ENCODE measurements at places on chromosomes 1 and 21.

DNA sequence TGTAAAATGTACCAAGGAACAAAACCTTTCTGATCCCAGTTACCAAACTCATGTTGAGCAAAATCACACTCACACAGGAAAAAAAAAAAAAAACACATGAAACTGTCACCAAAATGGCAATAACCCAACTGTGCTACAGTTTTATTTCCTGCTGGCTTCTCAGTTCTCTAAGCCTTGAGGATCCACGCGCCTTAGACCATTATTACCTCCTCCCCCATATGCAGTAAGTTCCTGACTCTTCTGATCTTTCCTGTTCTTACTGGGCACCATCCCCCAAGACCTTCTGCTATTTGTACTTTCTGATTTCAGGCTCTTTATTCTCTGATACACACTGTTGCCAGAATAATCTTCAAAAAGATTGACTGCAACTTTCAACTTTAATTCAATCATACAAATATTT is 79.6 kb downstream of the SLC45A1 start:
- DNase-seq: no peak

- no peak for DNase-seq
Measured at GRCh38 chr1:55081905-55082296, 42.6 kb downstream of the PCSK9 start.

DNA sequence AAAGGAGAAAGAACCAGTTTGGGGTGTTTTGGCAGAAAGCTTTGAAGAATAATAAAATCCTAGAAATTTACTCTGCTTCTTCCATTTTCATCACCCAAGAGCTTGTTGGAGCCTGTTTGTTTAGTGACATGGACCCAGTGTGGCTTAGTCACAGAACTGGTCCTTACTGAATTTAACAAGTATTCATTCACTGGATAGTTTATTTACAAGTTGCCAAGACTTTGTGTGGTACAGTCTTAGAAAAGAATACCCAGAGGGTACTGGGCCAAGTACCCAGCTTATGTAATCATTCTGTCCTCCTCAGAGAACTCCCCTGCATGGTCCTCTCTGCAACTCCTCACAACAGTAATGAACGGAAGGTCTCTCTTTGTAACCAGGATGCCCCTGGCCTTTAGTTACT is 16.4 kb downstream of the RAB4A start:
- no peak for DNase-seq

DNA sequence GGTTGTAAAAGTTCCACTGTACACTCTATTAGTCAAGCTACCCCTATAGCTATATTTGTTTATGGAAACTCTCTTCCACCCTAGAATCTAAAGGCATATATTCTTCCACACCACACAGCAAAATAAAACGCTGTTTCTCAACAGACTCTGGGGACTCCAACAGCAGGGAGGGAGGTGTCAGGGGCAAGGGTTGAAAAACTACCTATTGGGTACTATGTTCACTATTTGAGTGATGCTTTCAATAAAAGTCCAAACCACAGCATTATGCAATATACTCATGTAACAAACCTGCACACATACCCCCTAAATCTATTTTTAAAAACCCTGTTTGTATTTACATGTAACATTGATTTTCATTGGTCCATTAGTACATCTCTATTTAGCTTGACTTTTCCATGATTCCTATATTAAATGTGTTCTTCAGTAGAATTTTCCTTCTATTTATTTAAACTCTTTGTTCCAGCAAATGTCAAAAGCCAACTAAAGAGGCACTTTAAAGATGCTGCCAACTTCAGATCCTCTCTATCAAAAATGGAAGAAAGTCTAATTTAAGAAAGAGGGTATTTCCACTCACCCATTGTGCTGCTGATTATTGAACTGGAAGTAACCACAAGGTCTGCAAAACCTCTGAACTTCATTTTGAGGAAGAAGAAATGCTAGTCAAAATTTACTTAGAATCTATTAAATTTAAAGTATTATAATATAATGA is 26.2 kb downstream of the RGS7 start:
- DNase-seq: no peak

DNA sequence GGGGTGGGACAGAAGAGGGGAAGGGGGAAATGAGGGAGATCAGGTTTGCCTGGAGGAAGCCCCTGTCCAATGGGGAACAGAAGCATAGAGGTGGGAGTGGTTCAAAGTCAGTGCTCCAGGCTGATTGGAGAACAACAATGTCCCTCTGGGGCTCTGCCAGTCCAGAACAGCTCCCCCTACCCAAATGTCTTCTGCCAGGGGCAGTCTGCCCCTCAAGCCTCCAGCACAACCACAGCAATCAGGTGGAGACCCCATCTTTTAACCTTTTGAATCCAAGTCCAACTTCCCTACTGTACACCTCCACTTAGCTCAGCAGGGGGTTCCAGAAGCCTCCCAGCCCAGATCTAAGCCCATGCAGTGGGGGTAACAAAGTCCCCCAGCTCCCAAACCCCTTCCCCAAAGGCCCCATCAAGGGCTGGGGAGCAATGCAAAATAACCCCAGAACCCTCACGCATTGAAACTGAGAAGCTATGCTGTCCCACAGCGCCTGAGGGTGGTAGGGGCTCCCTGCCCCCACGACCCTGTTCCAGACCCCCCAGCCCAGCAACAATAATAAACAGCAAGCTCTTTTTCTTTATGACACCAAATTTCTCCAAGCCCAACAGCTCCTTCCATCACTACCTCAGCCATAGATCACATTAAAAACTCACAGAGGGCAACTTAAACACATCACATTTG is 3.3 kb downstream of the AHDC1 start:
- DNase-seq: no peak

DNA sequence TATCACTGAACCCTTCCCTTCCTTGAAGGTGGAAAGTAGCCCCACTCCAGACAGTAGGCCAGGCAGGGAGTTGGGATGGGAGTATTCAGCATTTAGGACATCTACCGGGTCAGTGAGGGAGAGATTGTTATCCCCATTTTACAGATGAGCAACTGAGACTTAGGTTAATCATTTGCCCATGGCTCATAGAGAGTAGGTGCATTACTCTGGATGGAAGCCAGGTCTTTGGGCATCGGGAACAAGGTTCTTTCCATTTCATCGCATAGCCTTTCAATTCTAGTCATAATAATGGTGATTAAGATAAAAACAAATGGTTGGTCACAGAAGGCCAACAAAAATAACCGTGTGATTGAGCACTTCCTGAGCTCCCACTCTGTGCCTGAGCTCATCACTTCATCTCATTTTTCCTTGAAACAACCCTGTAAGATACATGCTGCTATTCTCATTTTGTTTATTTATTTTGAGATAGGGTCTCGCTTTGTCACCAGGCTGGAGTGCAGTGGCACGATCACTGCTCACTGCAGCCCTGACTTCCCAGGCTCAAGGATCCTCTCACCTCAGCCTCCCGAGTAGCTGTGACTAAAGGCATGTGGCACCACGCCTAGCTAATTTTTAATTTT is 64.8 kb downstream of the NAV1 start:
- no peak for DNase-seq

GRCh38 chr1:22471078-22471477 is 19.4 kb downstream of the ZBTB40 start:
- DNase-seq: peak; percentile 21

- DNase-seq: no peak
Measured at GRCh38 chr1:183686229-183686628, 33.1 kb upstream of the APOBEC4 start.

DNA sequence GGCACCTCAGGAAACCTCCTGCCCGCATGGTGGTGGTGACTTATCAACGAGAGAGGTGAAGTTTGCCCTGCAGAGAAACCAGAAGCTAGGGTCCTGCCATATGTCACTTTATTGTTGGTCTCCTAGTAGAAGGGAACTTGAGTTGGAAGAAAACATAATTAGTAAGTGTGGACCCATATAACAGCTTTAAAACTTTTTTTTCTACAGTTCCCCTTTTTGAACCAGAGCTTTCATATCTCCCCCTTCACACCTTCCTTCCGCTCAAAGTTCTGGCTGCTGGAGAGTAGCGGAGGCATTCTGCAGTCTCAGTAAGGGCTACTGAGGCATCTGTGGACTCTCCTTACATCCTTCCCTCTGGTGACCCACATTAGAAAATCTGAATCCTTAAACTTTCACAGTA is 48.9 kb downstream of the PHC2 start:
- no peak for DNase-seq

DNA sequence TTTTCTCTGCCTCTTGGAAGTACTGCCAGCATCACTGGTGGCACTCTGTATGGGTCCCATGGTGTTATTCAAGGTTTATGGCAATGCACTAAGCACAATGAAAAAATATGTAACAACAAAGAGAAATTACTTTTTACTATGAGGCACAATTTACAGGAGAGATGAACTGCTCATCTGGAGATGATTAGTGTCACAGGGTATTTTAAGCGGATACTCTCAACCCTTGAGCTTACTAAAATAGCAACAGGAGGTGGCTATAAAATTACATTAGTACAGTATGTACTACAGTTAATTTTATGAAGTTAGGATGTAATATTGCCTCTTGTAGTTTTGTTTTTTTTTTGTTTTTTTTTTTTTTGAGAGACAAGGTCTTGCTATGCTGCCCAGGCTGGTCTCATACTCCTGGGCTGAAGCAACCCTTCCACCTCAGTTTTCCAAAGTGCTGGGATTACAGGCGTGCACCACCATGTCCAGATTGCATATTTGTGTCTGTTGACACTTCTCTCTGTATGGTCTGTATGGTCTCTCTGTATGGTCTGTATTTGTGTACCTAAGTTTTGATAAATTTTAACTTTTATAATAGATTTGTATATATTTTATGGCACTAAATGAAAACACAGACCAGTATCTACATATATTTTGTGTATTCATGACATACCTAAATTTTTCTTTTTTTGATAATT is 175.6 kb upstream of the HP1BP3 start:
- no peak for DNase-seq

DNA sequence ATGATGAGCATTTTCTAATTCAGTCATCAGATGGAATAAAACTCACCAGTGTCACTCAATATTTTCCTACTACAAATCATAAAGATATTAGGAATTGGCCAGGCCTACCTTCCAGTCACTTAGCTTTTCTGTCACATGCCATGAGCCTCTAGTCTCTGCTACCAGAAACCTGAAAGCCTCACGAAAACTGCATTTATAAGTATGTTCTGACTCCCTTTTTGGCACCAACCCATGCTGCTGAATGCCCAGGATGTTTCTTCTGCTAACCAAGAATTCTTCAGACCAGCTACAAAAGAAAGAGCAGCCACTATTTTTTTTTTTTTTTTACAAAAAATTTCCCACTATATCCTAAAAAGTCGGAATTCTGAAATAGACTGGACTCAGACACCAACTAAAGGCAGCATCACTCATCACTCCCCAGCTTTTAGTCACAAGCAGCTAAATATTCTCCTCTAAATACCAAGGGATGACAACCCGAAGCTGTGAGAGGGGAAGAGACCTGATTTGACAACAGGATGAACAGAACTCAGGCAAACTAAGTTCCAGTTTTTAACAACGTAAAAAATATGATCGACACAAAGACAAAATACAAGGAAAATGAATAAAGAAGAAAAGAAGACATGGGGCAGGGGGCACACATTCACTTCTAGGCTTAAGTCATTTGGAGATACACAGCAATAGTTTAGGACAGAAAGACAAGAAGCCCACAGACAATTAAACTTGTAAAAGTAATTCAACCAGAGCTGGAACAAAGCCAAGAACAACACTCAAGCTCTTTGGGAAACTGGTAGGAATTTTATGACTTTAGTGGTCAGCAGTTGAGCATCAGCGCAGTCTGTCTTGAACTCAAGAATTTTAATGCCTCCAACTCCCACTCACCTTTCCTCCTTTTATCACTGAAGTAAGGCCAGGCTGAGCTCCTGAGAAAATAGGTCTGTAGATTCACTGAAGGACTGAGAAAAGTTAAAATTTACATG is 1.7 kb downstream of the DCAF8 start:
- peak; percentile 50 for DNase-seq

GRCh38 chr1:153683854-153684253 is 5.4 kb downstream of the NPR1 start:
- peak; percentile 63 for DNase-seq

GRCh38 chr1:155006601-155007101 is 4.0 kb downstream of the ZBTB7B start:
- DNase-seq: no peak

DNA sequence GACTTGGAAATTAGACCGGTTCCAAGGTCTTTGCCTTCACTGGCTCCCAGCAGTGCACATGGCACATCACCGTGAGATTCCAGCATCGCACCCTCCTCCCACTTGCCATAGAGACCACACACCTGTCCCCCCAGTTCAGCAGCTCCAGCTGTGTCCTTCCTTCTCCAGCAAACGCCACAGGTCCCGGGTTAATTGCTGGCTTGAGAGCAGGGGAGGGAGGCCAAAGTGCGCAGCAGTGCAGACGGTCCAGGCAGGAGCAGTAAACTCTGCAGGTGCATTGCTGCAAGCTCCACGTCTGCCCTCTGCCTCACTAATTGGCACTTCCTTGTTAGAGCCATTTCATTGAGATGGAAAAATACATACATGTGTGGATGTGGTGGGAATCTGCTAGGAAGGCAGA is 65.3 kb downstream of the KLHDC7A start:
- DNase-seq: no peak

GRCh38 chr1:31705080-31705866 is 1.5 kb upstream of the COL16A1 start:
- DNase-seq: peak; percentile 64

DNA sequence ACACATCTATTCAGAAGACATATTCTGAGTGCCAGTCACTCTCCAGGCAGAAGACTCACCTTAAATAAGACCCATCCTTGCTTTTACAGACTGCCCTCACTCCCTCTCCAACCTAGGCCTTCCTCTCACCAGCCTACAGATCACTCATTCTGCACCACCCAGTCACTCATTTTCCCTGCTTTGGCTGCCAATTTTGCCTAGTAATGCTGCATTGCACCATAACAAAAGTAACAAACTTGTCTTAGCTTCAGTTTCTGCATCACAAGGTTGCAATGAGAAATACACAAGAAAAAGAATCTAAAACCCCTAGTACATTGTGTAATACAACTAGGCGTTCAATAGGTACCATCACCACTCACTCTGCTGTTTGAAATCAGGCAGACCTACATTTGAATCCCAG is 292.4 kb downstream of the PLPP3 start:
- DNase-seq: no peak

DNA sequence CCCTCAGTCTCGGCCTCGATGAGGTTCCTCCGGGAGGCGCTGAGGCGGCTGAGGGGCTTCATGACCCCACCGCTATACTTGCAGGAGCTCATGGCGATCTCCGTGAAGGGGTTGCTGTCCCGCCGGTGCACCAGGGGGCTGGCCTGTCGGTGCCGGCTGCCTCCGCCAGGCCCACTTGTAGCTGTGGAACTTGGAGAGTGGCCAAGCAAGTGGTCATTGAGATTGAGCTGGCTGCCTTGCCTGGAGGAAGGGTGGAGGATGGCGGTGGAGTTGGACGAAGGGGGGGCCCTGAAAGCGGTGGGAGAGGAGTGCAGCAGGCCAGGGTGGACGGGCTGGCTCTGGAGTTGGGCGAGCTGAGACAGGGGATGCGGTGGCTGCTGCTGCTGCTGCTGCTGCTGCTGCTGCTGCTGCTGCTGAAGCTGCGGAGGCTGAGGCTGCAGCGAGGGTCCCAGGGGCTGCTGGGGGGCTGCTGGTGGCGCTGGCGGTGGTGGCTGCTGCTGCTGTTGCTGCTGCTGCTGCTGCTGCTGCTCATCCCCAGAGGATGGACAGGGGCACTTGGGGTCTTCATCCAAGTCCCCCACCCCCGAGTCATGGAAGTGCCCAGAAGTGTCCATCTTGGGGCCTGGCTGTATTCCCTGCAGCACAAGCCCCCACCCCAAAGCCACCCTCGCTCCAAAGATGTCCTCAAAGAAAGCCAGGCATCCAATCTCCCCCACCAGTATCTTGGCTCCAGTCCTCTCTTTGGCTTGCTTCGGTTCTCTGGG is 548 bp downstream of the KCNN3 start:
- DNase-seq: no peak
